ENCODE measurements at places on chromosomes 7 and 10.
A peak's percentile ranks its signal among the peaks of the same experiment; 100 is the strongest.

- no peak for DNase-seq
These were observed 591.6 kb downstream of the SDK1 start for GRCh38 chr7:3892686-3893085.

- no peak for DNase-seq
These were observed 58.2 kb upstream of the BET1 start for GRCh38 chr7:94062372-94062771.

DNA sequence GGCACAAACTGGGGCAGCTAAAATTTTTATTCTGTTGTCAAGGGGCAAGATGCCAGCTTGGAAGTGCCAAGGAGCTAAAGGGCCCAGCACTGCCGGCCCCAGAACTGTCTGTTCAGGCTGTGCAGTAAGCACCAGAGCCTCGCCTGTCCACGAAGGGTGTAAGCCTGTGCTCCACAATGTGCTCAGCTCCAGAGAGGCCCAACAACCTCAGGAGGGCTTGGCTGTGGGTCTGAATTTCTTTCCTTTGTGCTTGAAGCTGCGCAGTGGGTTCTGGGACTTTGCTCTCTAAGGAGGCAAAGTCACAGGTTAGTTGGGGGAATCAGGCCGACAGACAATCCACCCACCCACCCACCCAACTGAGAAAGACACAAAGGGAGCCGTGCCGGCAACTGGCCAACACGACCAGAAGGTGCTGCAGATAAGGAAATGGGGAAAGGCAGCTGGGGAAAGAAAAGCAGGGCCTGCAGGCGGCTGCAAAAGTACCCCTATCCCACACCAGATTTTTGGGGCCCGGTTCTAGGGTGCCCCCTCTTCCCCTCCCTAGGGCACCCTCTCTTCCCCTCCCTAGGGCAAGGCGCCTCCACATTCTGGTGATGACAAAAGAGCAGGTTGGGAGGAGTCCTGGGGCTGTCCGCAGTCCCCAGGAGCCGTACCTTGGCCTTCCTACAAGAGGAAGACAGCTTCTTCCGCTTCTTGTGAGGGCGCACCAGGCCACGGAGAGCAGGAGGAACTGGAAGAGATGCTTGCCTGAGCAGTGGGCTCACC lies 7.7 kb downstream of the DDX56 start:
- DNase-seq, result no peak

DNA sequence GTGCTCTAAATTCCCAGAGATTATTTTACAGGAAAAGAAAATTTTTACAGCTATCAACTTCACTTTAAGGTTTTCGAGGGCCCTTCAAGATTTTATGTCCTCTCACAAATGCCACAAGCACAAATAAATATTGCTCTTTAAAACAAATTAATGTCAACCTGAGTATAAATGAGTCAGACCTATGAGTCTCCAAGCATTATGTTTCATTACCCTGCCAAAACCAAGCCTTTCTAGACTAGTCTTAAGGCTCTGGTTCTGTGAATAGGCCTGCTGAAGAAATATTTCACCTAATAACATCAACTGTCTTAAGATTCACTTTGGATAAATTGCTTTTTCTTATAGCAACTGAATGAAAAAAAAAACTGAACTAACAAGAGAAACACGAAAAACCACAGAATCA lies 153.0 kb downstream of the PDE1C start:
- no peak for DNase-seq

DNA sequence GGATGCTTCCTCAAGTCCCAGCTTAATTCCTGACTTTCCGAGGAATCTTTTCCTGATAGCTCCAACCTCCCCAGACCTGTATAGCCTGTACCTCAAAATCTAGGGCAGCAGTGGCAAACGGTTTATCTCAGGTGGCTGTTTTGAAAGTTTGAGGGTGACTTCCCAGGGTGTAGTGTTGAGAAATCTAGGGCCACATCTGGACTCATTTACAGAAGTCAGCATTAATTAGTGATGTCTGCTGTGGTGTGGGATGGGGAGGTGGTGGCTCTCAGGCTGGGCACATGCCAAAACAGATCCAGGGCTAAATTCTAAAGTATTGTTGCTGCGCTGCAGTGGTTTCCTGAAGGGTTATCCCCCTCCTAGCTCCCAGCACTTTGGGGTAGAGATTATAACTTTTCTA lies 38.0 kb downstream of the UNC5B start:
- DNase-seq, result no peak

DNA sequence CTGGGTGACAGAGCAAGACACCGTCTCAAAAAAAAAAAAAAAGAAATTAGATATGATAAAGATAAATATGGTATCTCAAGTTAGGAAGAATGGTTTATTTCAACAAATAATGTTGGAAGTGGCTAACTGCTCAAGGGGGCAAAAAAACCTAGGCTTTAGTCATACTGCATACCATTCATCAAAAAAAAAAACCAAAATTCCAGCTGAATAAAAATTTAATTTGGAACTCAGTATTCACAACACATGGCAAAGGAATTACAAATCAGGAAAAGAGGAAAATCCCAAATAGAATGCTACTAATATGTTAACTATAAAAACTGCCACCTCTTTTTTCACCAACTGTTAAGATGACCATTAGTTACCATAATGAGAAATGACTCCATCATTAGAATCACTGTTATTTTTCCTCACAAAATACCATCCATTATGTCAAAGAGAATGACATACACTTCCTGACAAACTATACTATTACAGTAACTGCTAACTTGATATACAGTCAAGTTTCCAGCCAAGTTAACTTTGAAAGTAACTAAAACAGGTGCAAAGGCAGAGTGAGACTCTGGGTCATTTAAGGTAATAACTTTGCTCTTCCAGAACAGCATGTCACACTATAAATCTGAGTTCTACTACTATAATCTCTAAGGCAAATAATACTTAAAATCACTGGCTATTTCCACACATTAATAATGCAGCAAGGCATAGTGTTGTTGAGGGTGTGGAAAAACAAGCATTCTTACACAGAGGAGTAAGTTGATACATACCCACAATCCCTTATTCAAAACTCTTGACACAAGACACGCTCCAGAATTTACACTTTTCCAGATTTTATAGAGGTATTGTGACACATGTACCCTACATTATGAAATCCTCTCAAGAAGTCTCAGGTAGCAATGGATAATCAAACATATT lies 10.2 kb downstream of the KBTBD2 start:
- DNase-seq, result no peak

DNA sequence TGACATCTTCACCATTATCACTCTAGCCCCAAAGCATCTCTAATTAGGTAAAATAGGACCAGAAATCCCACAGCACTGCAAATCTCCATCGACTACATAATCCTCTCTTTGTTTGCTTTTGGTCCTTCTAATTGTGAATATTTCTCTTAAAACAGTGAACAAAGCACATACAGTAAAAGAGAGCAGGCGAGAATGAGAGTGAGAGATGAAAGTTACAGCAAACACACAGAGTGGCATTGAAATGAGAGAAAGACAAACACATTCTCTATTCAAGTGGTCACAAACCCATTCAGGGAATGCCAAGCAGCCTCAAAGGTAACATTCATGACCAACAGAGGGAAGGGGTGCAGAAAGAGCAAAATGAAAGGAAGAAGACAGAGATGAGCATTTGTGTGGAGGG lies 109.8 kb upstream of the PTN start:
- DNase-seq, result no peak

- no peak for DNase-seq
These were observed 33.1 kb upstream of the ARMC3 start for GRCh38 chr10:22894714-22895113.

GRCh38 chr7:30884881-30885280 lies 26.8 kb upstream of the AQP1 start:
- no peak for DNase-seq

DNA sequence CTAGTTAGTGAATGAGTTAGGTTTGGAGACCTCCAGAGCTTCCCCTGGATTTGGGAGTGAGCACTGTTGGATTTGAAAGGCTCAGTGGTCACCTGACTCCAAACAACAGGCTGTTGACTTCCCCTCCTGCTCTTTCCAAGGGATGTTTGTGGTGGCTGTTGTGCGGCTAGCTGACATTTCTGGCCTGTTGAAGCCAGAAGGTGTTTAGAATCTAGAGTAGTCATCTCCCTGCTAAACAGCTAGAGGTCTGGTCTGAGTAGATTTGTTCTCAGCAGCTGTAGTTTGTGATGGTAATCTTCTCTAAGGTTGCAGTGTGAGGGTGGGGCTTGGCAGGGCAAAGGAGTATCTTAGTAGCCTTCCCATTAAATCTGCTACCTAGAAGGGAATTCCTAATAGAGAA lies 30.1 kb downstream of the BPGM start:
- no peak for DNase-seq

DNA sequence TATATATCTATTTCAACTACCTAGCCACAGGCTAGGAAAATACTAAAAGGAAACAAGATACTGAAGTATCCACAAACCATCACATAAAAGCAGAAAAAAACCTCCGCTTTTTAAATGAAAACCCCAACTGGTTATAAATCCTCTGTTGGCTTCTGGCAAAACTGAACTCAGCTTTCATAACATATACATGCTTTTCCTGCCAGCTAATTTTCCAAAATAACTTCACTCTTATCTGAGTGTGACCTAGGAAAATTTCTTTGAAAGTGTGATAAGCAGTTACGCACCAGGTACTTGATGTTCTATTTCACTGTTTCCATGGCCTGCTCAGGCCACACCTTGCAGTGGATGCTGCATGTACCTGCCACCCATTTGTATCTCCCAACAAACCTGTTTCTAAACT lies 11.8 kb downstream of the FAM3C start:
- DNase-seq, result no peak

GRCh38 chr7:67484244-67484751 lies 487.7 kb downstream of the TYW1 start:
- DNase-seq, result no peak

DNA sequence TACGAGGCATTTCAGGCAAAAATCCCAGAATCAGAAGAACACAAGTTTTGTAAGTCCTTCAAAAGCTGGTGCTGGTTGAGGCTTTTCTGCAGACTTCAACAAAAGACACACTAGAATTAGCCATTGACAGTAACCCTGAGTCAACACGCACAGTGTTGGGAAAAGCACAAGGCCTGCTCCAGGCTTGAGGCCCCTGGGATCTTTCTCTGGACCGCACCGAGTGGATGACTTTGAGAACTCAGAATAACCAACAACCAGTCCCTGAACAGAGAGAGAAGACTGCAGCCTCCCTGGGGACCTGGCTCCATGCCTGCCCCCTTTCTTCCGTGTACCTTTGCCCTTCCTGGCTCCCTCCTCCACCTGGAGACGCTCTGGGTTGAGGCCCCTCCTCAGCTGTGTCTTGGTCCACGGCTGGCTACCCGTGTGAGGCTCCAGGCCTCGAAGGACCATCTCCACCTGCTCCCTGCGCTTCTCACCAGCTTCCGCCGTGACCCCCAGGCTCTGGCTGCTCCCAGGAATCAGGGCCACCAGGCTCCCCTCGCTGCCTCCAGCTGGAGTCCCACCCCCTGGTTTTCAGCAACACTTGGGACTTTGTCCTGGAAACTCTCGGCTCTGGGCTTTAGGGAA lies 28.4 kb downstream of the DIP2C start:
- no peak for DNase-seq

DNA sequence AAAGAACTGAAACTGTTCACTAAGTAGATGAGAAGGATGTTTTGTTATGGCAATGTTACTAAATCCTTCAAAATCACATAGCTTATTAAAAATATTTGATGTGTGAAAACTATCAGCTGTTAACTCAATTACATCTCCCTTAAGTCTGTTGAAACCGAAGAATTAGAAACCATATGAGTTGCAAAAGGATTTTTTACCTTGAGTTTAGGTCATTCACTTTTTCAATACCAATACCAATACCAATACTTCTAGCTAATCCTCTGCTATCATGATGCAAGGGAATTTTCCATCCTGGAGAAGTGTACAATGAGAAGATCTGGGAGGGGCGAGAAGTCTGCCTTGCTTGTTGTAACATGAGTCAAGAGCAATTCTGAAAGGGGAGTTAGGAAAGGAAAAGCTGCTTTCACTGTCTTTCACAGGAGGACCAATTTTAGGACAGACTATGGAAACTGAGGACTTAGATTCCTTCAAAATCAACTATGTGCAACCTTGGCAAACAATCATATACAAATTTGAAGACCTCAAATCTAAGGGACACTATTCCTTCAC lies 199.7 kb downstream of the IMMP2L start:
- DNase-seq, result no peak

GRCh38 chr7:130334274-130334673 lies 10.3 kb upstream of the CPA5 start:
- DNase-seq, result no peak

DNA sequence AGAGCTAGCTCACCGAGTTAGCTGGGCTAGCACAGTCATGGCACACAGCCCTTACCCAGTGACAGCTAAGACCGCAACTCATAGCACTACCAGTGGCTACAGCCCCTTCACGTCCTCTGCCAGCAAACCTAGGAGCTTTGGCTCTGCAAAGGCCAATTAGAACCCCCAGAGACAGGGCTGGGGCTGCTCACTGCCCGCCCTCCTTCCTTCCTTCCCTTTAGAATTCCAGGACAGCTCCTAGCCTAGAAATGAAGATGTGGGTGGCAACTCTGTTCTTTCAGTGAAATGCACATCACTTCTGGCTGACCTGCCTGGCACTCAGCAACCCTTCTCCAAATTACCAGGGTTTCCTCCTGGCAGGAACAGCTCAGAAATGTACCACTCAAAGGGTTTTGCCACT lies 99.9 kb downstream of the FAM53B start:
- DNase-seq, result no peak

DNA sequence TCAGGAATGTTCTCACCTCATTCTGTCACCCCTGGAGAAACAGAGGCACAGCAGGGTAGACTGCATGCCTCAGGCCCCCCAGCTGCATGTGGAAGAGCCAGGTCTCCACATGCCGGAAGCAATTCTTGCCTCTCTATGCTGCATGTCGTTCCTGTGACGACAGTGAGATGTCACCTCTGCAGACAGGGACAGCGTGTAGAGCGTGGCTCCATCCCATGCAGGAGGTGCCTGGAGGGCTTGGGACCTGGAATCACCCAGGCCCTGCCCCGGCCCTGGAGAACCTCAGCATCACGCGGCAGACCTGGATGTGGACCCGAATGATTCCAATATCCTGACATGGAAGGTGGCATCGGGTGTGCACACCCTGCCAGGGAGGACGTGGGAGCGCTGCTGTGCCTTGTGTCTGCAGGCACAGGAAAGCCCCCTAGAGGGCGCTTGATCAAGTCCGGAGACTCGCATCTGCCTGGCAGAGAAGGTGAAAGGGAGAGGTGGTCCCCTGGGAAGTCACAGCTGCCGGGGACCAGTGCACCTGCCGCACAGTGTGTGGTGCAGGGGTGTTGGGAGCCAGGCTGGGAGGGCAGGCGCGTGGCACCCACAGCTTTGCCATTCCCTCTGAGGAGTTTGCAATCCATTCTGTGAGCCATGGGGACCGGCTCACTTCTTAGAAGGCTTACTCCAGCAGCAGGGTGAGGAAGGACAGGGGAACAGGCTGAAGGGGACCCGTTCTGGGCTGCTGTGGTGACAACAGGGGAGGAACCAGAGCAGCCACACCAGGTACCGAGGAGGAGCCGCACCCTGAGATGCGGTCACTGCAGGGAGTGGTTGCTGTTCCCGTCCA lies 45.3 kb upstream of the EN2 start:
- DNase-seq, result peak; percentile 56

DNA sequence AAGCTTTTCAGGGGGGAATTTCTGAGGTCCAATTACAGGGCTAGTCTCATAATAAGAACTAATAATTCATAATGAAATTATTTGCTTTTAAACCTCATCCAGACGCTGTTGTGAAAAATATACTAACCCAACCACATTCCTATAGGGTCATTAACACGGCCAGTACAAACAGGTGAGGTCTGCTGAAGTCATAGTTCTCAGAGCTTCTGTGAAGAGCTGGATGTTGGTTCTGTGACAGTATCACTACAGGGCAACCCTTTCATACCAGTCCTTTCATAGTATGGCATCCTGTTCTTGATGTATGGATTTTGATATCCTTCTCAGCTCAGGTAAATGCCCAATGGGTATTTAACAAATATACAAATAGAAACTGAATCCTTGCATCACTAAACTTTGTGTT lies 62.3 kb upstream of the FAM133B start:
- DNase-seq, result no peak
